Posterior cingulate gyrus (tissue), 11 donors: ENCODE measurements at places on chromosomes 4 and X.
A peak's percentile ranks its signal among the peaks of the same experiment; 100 is the strongest.

DNA sequence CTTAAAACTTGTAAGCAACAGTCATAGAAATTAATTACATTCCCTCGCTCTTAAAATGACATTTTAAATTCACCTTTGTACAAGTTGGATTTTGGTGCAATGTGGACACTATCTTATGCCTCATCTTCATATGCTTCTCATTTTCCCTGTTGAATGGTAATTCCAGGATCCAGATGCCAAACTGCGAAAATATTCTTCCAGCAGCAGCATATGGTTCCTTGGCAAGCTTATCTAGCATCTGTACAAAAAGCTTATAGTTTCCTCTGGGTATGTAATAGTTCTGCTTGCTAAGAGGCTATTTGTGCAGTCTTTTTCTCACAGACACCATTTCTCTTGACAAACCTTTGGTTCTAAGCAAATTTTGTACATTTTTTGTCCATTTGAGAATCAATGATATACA, 2079.7 kb upstream of the AGA start:
- DNase-seq: no peak

GRCh38 chrX:31093639-31093975, 21.8 kb upstream of the FTHL17 start:
- DNase-seq: no peak

DNA sequence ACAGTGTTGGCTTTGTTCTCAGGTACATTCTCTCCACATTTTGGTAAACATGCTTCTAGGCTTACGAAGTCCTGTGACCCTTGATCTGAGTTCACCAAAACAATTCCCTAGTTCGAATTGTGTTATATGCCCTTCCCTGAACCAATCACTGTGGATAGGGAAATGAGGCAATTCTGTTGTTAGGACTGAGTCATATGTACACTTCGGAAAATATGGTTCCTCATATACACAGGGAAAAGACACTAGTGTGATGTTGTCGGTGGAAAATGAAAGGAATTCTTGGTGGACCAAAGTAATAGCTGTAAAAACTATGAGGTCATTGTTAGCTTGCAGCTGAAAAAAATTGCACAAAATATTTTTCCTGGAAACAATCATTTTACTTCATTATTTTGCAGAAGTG, 46.6 kb upstream of the MAGEC2 start:
- no peak for DNase-seq

- DNase-seq: no peak
Observed at GRCh38 chrX:24169211-24169610, 19.7 kb downstream of the ZFX start.

DNA sequence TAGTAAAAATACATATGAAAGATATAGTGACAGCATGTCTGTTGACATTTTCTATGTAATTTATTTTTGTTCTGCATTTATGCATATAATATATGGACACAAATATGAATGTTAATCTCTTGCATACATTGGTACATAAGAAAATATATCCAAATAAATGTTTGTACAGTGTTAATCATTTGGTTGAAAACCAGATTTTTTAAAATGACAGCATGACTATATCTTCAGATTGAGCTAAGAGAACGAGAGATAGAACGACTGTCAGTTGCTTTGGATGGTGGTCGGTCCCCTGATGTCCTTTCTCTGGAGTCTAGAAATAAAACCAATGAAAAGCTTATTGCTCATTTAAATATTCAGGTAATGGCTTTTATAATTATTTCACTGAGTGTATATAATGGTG, 15.3 kb downstream of the CEP135 start:
- DNase-seq: no peak

DNA sequence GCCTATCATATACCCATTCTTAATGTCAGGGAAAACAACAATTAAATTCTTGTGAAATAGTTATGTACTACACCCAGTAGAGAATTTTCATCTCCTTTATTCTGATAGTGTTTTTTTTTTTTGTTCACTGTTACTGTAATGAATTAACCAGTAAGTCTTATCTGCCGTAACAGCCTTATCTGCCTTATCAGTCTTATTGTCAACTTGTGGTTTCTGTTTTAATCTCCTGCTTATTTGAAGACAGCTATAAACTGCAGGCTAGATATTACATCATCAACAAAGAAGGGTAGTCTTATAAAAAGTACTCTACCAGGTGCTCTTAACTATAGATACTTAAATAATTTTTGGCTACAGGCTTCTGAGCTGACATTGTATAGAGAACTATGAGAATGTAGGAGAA, 79.5 kb downstream of the MAGEB5 start:
- DNase-seq: no peak

- no peak for DNase-seq
Observed at GRCh38 chrX:53580742-53581504, 105.6 kb downstream of the HUWE1 start.

GRCh38 chr4:54855191-54855854, 197.6 kb downstream of the KIT start:
- no peak for DNase-seq

DNA sequence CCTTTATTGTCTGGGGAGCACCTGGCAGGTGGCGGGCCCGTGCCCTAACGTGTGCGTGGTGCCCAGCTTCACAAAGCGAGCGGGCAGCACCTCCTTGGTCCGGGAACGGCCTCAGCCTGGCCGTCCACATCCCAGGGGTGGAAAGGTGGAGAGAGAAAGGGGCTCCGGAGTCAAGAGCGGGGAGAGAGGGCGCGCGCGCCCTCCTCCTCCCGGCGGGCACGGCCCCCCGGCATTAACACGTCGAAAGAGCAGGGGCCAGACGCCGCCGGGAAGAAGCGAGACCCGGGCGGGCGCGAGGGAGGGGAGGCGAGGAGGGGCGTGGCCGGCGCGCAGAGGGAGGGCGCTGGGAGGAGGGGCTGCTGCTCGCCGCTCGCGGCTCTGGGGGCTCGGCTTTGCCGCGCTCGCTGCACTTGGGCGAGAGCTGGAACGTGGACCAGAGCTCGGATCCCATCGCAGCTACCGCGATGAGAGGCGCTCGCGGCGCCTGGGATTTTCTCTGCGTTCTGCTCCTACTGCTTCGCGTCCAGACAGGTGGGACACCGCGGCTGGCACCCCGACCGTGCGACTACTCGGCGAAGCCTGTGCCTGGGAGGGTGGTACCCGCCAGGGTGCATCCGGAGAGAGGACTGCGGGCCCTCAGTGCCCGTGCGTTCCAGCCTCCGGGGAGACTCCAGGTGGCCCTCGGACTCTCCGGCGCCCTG, at the start of gene KIT:
KIT (plus strand) TSS at position 407 of the 701 bp plus-strand sequence; CDS start at position 465, 58 bp downstream.
- DNase-seq: peak; percentile 20

DNA sequence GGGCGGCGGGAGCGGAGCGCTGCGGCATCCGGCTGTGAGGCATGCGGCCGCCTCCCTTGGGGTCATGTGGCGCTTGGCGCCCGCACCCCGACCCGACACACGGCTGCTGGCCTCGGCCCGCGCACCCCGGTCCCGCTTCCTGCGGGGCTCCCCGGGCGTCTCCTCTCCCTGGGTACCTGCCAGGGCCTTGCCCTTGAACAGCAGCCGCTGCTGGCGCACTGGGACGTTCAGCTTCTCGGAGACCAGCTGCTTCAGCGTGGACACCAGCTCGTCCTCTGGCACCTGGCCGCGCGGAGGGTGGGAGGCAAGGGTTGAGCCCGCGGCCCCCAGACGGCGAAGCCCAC, 391 bp downstream of the UBL4A start:
- DNase-seq: no peak

- no peak for DNase-seq
Observed at GRCh38 chrX:72313707-72314641, 8.3 kb upstream of the CITED1 start.

- no peak for DNase-seq
Observed at GRCh38 chr4:88449290-88449689, 7.6 kb upstream of the HERC5 start.

GRCh38 chr4:184064877-184065276, 152.8 kb downstream of the ENPP6 start:
- DNase-seq: no peak

- no peak for DNase-seq
Observed at GRCh38 chrX:134622813-134623185, 35.5 kb downstream of the PLAC1 start.
